Activated naive CD4-positive, alpha-beta T cell treated with anti-CD3 and anti-CD28 coated beads for 36 hours (primary cell): ENCODE measurements at places on chromosomes 7 and 10.

DNA sequence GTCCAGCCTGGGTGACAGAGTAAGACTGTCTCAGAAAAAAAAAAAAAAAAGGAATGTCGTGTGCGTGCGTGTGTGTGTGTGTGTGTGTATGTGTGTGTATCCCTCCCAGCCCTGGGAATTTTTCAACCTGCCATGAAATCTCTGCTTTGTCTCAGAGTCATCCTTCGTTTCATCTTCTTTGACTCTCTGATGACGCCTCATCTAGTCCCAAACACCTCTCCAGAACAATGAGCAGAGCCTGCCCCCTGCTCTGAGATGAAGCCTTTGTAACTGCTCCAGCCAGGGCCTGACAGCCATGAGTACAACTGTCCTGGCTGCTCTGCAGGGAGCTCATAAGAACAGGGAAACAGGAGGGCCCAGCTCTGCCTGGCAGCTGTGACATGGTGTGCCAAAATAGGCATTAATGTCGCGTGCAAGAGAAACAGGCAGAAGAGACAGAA, 149.5 kb downstream of the FAM107B start:
- DNase-seq, result no peak

DNA sequence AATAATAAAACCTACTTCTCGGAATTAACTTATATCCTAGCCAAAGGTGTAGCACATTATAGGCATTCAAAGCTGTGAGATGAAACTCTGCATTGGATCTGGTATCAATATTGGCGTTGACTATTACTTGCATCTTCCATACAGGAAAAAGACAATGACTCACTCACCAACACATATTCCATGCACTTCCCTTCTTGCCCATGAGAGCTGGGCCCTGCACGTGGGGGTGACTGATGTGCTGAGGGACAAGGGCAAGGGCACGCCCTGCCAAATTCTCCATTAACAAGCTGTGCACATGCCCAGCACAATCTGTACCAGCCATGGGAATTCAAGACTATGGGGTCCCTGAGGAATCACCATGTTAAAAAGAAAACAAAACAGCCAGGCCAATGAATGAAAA, 188.1 kb upstream of the PDE1C start:
- no peak for DNase-seq

DNA sequence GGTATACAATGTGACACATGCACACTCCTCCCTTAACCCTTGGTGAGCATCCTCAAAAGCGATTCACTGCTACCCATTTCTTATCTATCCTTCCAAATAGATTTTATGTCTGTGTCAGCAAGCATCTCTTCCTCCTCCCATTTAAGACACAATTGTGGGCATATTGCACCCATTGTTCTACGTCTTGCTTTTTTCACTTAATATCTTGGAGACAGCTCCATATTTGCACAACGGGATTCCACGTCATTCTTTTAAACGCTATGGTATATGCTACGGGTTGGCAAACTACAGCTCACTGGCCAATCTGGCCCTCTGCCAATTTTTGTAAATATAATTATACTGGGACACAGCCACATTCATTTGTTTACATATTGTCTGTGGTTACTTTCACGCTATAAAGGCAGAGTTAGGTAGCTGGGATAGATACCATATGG, 88.6 kb downstream of the RNF216 start:
- DNase-seq, result no peak

DNA sequence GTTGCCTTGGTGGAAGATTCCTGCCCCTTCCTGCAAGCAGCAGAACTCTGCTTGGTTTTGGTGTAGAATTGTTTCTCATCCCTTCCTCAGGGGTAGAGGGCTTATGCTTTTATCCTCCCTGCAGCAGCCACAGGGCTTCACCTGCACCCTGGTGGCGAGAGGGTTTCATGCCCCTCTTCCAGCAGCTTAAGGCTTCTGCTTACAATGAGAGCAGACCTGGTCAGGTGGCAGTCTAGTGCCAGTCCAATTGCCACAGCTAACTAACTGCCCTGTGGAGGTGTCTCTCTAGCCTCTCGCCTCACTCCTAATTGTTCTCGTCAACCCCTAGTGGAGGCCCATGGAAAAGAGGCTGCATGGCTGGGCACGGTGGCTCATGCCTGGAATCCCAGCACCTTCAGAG, 19.3 kb downstream of the ACBD7 start:
- no peak for DNase-seq

DNA sequence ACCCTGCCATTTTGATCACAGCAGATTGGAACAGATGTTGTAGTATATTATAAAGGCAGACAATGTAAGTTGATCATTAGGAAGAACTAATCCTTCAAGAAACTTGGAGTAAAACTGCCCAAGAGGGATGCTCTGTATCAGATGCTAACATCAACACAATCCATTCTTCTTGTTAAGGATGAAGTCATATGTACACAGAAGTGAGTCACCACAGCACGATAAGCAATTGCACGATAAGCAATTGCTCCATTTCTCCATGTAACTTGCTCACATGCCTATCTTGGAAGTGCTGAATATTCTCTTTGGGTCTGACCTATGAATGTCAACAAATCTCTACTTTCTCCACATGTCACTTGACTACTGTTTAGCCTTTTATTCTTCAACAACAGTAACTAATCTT, 41.5 kb upstream of the DMTF1 start:
- no peak for DNase-seq
